ENCODE measurements at places on chromosomes 2 and 18. TPM values are rescaled to one million over a fixed set of nuclear protein-coding genes. Genes with fewer than 3 reads are reported as not detected.
A peak's percentile ranks its signal among the peaks of the same experiment; 100 is the strongest.

Gene PROM2
- total RNA-seq, result 0.60 TPM

Gene ZEB2
- 13.4 TPM for total RNA-seq

Gene HRH4
- 0.34 TPM for total RNA-seq

Gene USP37
- total RNA-seq, result 24.4 TPM

Gene IL37
- not detected for total RNA-seq

Gene NCKAP5
- not detected for total RNA-seq

- no peak for DNase-seq
- no peaks in the 10 kb centered on the region for H3K36me3 ChIP-seq
- H3K4me1 ChIP-seq, result no peaks in the 10 kb centered on the region
- H3K27ac ChIP-seq, result no peak overlapping the region
Measured at GRCh38 chr2:110170102-110170501, 34.7 kb downstream of the NPHP1 start.

DNA sequence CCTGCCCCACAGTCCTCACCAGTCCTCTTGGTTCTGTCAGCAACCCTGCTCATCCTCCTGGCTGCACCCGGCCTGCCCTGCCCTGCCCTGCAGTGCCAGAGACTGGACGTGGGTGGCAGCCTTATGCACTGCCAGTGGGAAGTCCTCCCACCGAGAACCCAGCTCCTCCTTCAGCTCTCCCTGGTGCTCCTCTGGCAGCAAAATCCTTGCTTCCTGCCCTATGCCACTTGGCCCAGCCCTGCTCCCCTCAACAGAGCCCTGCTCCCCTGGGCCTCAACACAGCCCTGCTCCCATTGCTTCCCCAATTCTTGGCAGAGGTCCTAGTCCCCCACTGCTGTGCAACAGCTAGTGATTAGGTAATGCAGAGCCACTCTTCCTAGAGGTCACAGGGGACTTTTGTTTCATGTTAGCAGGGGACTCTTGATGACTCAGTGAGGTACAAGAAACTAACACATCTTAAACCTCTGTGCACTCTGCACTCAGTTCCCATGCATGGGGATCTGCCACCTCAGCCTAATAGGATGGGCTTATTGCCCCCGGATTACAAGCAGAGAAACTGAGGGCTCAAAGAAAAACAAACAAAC is 58.0 kb upstream of the EDAR start:
- no peak for DNase-seq
- no peak overlapping the region for H3K27ac ChIP-seq
- no peaks in the 10 kb centered on the region for H3K36me3 ChIP-seq

DNA sequence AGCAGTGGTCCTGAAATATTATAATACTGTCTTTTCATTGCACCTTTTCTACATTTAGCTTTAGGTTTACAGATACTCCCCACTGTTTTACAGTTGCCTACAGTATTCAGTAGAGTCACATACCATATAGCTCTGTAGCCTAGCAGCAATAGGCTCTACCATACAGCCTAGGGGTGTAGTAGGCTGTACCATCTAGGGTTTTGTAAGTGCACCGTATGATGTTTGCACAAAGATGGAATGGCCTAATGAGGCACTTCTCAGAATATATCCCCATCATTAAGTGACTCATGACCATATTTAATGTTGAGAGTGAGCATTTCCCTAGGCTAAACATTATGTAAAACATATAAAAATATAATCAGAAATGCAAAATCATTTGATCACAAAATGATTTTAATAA is 511.3 kb upstream of the RAB12 start:
- DNase-seq, result no peak
- no peaks in the 10 kb centered on the region for H3K36me3 ChIP-seq

DNA sequence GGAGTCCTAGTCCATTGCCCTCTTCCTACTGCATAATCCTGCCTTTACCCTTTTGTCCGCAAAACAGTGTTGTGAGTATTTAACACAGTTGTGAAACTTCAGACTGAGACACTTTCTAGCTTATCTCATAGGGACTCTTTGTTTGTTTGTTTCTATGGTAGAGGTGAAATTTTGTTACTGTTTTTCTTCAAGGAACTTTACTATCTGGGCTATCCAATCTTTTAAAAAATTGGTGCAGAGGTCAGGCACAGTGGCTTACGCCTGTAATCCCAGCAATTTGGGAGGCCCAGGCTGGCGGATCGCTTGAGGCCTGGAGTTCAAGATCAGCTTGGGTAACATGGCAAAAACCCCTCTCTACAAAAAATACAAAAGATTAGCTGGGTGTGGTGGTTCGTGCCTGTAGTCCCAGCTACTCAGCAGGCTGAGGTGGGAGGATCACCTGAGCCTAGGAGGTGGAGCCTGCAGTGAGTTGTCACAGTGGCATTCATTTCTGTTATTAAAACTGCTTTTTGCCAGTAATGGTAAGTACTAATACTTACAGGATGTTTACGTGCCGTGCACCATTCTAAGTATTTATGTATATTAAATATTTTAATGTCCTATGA is 18.8 kb downstream of the GMCL1 start:
- no peak for DNase-seq
- H3K4me1 ChIP-seq, result no peaks in the 10 kb centered on the region
- H3K36me3 ChIP-seq, result peaks cover 55% of the 10 kb centered on the region
- no peaks in the 10 kb centered on the region for H3K27me3 ChIP-seq
- no peak overlapping the region for H3K4me3 ChIP-seq

DNA sequence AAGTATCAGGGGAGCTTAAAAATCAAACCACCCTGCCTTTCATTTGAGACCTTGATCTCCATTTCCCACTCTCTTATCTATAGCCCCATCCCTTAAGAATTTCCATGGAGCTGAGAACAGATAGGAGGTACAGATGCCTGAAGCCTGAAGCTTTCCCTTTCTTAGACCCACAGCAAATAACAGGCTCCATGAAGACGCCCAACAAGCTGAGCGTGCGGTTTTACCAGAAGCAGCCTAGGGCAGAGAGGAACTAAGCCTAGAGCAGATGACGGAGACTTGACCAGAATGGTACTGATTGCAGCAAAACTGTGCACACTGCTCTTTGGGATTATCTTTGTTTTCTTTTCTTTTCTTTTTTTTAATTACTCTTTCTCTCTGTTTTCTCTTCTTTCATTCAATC is 1.7 kb upstream of the ERBB4 start:
- no peak for DNase-seq
- no peaks in the 10 kb centered on the region for H3K36me3 ChIP-seq
- H3K27ac ChIP-seq, result no peak overlapping the region
- peaks cover 2% of the 10 kb centered on the region for H3K4me1 ChIP-seq
- H3K4me3 ChIP-seq, result no peak overlapping the region

- H3K36me3 ChIP-seq, result peaks cover 18% of the 10 kb centered on the region
- H3K27me3 ChIP-seq, result no peaks in the 10 kb centered on the region
- H3K4me1 ChIP-seq, result peaks cover 40% of the 10 kb centered on the region
- H3K27ac ChIP-seq, result peak overlapping the region; percentile 33
Measured at GRCh38 chr2:230778350-230779063, 65.9 kb downstream of the CAB39 start.

DNA sequence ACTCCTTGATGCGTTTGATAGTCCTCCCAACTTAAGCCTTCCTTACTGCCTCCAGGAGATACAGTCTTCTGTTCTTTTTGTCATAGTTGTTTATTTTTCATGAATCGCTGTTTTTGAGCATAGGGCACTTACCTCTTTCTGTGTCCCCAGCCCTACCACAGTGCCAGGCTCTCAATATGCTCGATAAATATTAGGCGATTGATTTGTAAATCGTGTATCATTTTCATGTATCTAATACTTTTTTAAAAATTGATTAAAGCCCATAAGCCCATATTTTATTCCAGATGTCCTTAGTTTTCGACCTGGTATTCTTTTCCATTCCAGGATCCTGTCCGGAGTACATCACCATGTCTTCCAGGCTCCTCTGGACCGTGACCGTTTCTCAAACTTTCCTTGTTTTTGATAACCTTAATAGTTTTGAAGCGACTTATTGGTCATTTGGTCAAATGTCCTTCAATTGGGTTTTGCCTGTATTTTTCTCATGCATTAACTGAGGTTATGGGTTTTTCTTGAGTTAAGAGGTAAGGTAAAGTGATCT is 444 bp upstream of the MMADHC start:
- H3K27ac ChIP-seq, result peak overlapping the region; percentile 93
- H3K4me3 ChIP-seq, result peak overlapping the region; percentile 84
- no peak for DNase-seq
- no peaks in the 10 kb centered on the region for H3K27me3 ChIP-seq

- no peaks in the 10 kb centered on the region for H3K27me3 ChIP-seq
- H3K27ac ChIP-seq, result no peak overlapping the region
- no peaks in the 10 kb centered on the region for H3K36me3 ChIP-seq
- no peaks in the 10 kb centered on the region for H3K4me1 ChIP-seq
- DNase-seq, result no peak
- no peak overlapping the region for H3K4me3 ChIP-seq
Measured at GRCh38 chr18:25089470-25089869, 262.5 kb downstream of the ZNF521 start.

DNA sequence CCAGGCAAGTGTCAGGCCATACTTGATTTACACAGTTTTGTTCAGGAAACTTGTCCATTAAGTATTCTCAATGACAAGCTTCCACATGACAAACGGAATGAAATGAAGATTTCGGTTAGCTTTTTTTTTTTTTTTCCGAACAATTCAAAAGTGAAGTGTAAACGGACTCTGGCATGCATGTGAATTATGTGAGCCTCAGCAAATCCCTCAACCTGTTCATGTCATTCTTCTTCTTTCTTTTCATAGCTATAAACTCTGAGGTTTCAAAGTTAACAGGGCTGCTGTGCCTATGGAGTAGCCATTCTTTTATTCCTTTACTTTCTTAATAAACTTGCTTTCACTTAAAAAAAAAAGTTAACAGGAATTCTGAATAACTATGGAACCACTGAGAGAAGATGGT is 110.3 kb downstream of the NOL10 start:
- no peaks in the 10 kb centered on the region for H3K4me1 ChIP-seq
- no peak for DNase-seq
- H3K4me3 ChIP-seq, result no peak overlapping the region
- H3K27me3 ChIP-seq, result no peaks in the 10 kb centered on the region
- H3K36me3 ChIP-seq, result peaks cover 56% of the 10 kb centered on the region

- peaks cover 2% of the 10 kb centered on the region for H3K4me1 ChIP-seq
- no peak for DNase-seq
- peaks cover 56% of the 10 kb centered on the region for H3K36me3 ChIP-seq
Measured at GRCh38 chr2:195721042-195721441, 64.0 kb downstream of the SLC39A10 start.

GRCh38 chr18:50717563-50717962 is 102.3 kb downstream of the MRO start:
- H3K4me1 ChIP-seq, result no peaks in the 10 kb centered on the region
- H3K4me3 ChIP-seq, result no peak overlapping the region
- DNase-seq, result no peak
- H3K27me3 ChIP-seq, result no peaks in the 10 kb centered on the region
- no peaks in the 10 kb centered on the region for H3K36me3 ChIP-seq

DNA sequence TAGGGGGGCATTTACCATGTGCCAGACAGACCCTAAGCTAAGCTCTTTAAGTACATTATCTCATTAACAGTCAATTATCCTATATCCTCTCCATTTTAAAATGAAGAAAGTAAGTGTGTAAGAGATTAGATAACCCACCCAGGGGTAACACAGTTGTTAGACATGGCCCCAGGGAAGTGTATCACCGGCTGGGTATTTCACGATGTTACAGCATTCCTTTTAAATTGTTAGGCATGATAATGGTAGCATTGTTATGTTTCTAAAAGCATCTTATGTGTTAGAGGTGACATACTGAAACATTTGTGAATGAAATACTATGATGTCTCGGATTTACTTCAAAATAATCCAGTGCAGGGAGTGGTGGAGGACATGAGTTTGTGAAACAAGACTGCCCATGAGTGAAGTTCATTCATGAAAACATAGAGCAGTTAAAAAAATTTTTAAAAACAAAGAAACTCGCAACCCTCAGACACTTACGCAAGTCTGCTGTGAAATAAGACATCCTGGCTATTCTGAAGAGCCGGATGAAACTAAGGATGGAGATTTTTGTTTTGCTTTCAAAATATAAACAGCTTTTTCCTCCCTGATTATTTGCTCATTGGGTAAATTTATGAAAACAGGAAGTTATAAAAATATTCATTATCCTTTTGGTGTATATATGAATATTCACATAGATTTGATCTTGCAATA is 54.9 kb downstream of the IL1RL2 start:
- no peak for DNase-seq
- no peaks in the 10 kb centered on the region for H3K27me3 ChIP-seq
- H3K4me3 ChIP-seq, result no peak overlapping the region

- H3K4me1 ChIP-seq, result no peaks in the 10 kb centered on the region
- H3K4me3 ChIP-seq, result no peak overlapping the region
- no peaks in the 10 kb centered on the region for H3K27me3 ChIP-seq
- H3K27ac ChIP-seq, result no peak overlapping the region
- no peaks in the 10 kb centered on the region for H3K36me3 ChIP-seq
Measured at GRCh38 chr18:60044290-60045006, 144.7 kb downstream of the PMAIP1 start.

DNA sequence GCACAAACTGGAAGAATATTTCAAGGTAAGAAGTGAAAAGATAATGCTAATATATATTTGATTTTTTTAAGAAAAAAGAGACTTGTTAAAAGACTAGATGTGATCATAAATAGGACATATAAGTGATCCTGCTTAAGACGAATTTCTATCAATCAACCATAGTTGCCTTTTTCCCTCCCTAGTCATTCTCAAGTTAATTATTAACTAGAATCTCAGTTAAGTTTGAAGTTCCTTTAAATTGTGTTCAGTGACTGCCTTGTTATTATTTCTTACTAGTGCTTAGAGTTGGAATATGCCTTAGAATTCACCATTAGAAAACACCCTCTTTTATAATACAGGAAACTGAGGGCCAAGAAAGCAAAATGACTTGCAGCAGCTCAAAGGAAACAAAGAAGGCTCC is 141.5 kb upstream of the SP5 start:
- H3K27me3 ChIP-seq, result peaks cover 3% of the 10 kb centered on the region
- no peak overlapping the region for H3K4me3 ChIP-seq
- no peaks in the 10 kb centered on the region for H3K36me3 ChIP-seq
- no peaks in the 10 kb centered on the region for H3K4me1 ChIP-seq

DNA sequence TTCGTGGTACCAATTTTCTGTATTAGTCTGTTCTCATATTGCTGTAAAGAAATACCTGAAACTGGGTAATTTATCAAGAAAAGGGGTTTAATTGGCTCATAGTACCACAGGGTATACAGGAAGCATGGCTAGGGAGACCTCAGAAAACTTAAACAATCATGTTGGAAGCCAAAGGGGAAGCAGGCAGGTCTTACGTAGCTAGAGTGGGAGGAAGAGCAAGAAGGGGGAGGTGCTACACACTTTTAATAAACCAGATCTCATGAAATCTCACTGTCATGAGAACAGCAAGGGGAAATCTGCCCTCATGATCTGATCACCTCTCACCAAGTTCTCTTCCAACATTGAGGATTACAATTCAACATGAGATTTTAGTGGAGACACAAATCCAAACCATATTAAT is 226.8 kb upstream of the TPO start:
- no peaks in the 10 kb centered on the region for H3K4me1 ChIP-seq
- H3K27ac ChIP-seq, result no peak overlapping the region
- H3K27me3 ChIP-seq, result no peaks in the 10 kb centered on the region
- no peaks in the 10 kb centered on the region for H3K36me3 ChIP-seq

DNA sequence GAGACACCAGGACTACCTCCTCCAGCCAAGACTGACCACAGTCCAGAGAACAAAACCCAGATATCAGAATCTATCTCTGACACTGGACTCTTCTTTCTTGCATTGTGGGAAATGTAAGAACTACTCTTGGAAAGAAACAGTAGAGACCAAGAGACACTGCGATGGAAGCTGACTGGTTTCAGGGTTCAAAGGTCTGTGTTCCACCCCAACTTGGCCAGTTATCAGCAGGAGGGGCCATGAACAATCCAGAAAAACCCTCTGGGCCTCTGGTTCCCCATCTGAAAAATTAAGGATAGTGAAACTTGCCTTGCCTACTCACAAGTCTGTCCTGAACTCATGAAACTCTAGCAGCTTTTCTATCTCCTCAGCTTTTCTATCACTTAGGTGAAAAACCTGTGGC is 166.5 kb downstream of the SUCLG1 start:
- H3K4me3 ChIP-seq, result no peak overlapping the region
- DNase-seq, result no peak

- no peak overlapping the region for H3K27ac ChIP-seq
- H3K36me3 ChIP-seq, result no peaks in the 10 kb centered on the region
- no peaks in the 10 kb centered on the region for H3K27me3 ChIP-seq
Measured at GRCh38 chr2:64133354-64133753, 10.9 kb downstream of the PELI1 start.

Measured in CD4-positive, alpha-beta T cell (primary cell).